Breast epithelium (tissue), 4 donors: ENCODE measurements at places on chromosomes 1 and 21. TPM values are rescaled to one million over a fixed set of nuclear protein-coding genes. Genes with fewer than 3 reads are reported as not detected.
A peak's percentile ranks its signal among the peaks of the same experiment; 100 is the strongest.

- DNase-seq, result no peak
- no peaks in the 10 kb centered on the region for H3K27me3 ChIP-seq
- peaks cover 4% of the 10 kb centered on the region for H3K36me3 ChIP-seq
- no peaks in the 10 kb centered on the region for H3K4me1 ChIP-seq
- no peak overlapping the region for H3K27ac ChIP-seq
- no peak overlapping the region for H3K4me3 ChIP-seq
These were observed 622.9 kb upstream of the ADGRL4 start for GRCh38 chr1:79629414-79629813.

DNA sequence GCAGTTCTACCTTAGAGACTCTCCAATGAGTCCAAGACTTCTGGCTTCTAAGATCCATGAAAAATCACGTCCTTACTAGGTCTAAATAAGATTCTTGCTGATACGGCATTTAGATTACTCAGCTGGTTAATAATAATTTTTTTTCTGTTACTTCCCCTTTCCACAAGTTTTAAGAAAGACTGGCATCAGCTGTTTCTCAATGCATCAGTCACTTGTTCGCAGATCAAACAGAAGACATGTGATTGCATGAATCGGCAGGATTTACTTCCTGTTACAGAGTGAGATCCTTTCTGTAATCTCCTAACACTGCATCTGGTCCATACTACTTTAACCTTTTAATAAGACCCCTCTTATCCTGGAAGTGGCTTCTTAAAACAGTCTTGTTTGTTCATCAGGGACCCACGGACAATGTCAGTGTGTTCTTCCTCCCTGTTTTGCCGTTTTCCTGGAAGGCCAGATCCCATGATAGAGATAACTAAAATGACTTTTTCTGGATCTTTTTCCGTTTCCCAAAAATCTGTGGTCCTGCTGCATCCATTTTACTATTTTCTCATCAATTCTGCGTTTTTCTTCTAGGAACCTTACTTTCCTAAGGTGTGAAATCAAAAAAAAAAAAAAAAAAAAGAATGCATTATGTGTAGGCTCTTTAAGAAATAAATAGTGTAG is 6.1 kb downstream of the NPL start:
- H3K27ac ChIP-seq, result no peak overlapping the region
- no peaks in the 10 kb centered on the region for H3K27me3 ChIP-seq
- H3K4me1 ChIP-seq, result no peaks in the 10 kb centered on the region
- H3K4me3 ChIP-seq, result no peak overlapping the region

The ITLN2 gene
- not detected for total RNA-seq

- DNase-seq, result no peak
- peaks cover 43% of the 10 kb centered on the region for H3K4me1 ChIP-seq
- H3K27ac ChIP-seq, result peak overlapping the region; percentile 84
- H3K4me3 ChIP-seq, result peak overlapping the region; percentile 32
- H3K36me3 ChIP-seq, result no peaks in the 10 kb centered on the region
These were observed 13.5 kb downstream of the CRABP2 start for GRCh38 chr1:156691665-156692440.

GRCh38 chr1:39905172-39905571 is 3.5 kb upstream of the MYCL start:
- H3K27ac ChIP-seq, result no peak overlapping the region
- no peaks in the 10 kb centered on the region for H3K27me3 ChIP-seq
- H3K36me3 ChIP-seq, result no peaks in the 10 kb centered on the region
- H3K4me1 ChIP-seq, result peaks cover 8% of the 10 kb centered on the region
- no peak overlapping the region for H3K4me3 ChIP-seq
